ENCODE measurements at places on chromosomes 13 and 19. TPM values are rescaled to one million over a fixed set of nuclear protein-coding genes. Genes with fewer than 3 reads are reported as not detected.
A peak's percentile ranks its signal among the peaks of the same experiment; 100 is the strongest.

The SPC24 gene
- 142 TPM for total RNA-seq

- no peak for DNase-seq
Observed at GRCh38 chr13:75010941-75011340, 471.0 kb downstream of the TBC1D4 start.

The DHX34 gene
- total RNA-seq: 15.7 TPM

The FCAR gene
- total RNA-seq: not detected

The ZNF554 gene
- 1.9 TPM for total RNA-seq

The FOXA3 gene
- not detected for total RNA-seq

The TEX26 gene
- not detected for total RNA-seq

The PNMA8B gene
- total RNA-seq: not detected

- DNase-seq: no peak
Observed at GRCh38 chr13:110125157-110125556, 181.8 kb downstream of the COL4A1 start.

DNA sequence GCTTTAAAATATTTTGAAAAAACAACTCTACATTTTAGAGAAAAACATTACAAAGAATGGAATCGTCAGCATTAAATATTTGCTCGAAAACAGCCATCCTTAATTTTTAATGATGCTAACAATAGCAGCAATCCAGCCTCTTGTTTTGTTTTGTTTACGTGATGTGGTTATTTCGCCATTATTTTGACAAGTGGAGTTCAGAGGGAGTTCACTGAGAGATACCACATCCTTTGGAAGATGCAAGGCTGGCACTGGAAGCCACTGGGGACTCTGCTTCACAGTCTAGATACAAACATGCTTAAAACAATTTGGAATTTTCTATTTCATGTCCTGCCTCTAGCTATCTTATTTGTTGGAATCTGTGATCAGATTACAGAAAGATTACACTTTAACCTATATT, 556.3 kb downstream of the PCDH17 start:
- DNase-seq: no peak

- no peak for DNase-seq
Observed at GRCh38 chr13:44425041-44425814, 51.6 kb downstream of the SERP2 start.

The HS6ST3 gene
- not detected for total RNA-seq

The DHDH gene
- not detected for total RNA-seq

DNA sequence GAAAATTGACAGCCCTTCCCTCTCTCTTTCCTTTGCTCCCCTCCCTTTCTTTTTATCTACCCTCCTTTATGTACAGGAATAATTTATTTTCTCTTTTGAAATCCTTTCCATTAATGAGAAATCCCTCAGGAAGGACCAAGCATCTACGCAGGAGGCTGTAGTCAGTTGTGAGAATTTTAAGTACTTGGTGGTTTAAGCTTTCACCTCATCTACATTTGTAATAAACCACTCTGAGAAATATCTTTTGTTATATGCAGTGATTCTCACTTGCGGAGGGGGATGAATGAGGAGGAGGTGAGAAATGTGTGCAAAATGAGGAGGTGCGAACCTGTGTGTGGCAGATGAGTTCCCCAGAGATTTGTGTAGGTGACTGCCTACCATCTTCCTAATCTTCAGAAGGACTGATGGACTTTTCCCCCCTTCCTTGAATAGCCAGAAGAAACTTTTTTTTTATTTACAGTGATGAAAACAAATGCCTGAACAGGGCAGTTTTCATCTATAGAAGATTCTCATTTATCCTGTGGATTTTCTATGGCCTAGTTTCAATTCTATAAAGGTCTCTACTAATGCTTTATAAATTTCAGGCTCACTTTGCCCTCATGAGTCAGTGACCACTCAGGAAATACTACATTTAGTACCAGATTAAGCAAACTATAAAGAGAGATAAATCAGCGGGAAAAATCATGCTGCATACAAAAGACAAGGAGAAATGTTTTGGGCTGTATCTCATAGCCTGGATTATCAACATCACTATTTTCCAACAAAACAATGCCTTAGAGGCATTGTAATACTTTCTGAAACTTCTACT, 118.3 kb downstream of the LHFPL6 start:
- peak; percentile 66 for DNase-seq

- no peak for DNase-seq
Observed at GRCh38 chr13:78742659-78743058, 83.7 kb upstream of the OBI1 start.

Measured in LHCN-M2 (cell line).